ENCODE measurements at places on chromosomes 3 and 15.

DNA sequence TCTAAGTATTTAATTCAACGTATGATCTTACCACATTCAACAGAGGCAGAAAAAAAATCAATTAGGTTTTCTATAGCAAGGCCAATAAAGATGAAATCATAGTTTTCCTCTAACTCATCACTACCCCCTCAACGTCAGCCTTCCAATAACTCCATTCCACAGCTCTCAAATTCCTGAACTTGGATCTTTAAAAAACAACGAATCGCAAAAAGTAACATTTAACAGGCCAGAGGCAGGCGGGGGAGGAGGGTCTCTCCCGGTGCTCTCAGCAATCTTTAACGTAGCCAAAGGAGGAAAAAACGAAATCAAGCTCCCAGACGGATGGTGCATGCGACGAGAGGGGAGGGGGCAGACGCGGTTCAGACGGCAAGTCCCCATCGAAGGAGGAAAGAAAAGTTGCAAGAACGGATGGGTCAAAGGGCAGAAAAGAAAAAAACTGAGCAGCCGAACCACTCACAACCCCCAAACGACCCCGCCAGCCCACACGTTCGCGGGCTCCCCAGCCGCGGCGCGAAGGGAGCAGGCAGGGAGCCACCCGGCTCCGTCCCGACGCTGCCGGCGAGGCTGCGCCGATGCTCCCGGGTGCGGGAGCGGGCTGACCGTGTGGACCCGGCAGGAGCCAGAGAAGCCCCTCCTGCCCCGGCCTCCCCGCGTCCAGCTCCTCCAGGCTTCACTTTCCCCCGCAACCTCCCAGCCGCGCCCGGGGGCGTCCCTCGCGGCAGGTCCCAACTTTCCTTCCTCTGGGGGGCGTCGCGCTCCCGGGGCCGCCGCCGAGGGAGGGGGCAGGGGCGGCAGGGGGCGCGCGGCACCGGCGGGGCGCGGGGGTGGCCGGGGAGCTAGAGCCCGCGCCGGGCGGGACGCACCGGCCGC is 703 bp downstream of the PEAK1 start:
- no peak for DNase-seq

- no peak for DNase-seq
Measured at GRCh38 chr15:29556380-29556779, 265.9 kb downstream of the TJP1 start.

GRCh38 chr15:25790000-25790660 is 73.0 kb downstream of the ATP10A start:
- no peak for DNase-seq

DNA sequence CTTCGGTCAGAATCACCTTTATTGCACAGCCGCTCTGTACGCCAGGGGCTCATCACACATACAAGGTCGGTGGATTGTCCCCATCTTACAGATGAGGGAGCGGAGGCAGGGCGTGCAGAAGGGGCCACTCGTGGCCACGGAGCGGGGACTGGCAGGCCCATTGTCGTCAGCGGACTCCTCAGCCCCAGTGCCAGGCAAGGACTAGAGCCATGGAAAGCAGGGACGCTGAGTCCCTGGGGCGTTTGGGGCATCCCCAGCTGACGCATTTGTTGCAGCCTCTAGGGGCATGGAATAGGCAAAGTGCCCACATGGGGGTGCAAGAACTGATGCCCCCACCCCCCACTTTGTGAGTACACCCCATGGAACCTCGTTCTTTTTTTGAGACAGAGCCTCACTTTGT is 29.8 kb upstream of the FURIN start:
- no peak for DNase-seq

- DNase-seq, result no peak
Measured at GRCh38 chr3:117005911-117006522, 296.4 kb downstream of the TUSC7 start.

GRCh38 chr3:12681089-12681942 is 17.4 kb upstream of the RAF1 start:
- DNase-seq, result no peak

GRCh38 chr3:61154457-61155198 is 96.6 kb downstream of the FHIT start:
- DNase-seq, result no peak

DNA sequence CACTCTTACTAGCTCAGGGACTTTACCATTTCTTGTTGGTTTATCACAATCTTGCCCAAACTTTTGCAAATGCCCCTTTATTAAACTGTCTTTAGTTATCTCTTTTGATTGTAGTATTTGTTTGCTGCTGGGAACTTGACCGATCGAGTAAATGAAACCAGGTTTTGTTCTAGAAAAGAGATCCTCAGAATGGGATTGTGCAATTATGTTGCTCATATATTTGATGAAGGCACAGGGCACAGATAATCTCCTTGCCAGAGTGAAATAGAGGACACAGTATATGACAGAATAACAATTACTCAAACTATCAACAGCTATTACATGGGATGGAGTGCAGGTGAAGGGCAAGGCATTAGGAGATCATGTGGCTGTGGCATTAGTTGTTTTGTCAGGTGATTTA is 216.6 kb upstream of the RASGRP1 start:
- no peak for DNase-seq

DNA sequence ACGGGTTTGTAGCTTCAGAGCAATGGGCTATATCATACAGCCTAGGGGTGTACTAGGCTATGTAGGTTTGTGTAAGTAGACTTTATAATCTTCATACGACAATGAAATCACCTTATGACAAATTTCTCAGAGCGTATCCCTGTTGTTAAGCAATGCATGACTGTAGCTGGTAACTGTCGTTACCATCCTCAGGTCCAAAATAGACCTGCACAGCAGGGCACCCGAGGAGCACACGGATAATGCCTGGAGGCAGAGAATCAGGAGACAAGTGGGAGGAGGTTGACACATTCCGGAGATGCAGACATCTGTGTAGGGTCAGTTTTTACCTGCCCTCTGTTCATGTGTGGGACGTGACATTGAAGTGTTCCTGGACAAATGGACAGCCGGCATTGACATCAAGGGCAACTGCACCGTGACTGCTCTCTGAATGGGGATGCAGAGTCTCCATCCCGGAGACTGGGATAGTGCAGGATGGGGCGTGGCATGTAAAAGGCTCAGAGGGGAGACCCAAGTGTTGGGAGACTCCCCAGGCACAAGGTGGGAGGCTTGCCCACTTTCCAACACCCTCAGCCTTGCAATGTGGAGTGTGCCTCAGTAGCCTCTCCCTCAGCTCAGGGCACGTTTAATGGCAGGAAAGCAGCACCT is 45.9 kb upstream of the PGPEP1L start:
- DNase-seq, result no peak

GRCh38 chr3:78287085-78287484 is 1247.2 kb downstream of the ROBO2 start:
- DNase-seq, result no peak

DNA sequence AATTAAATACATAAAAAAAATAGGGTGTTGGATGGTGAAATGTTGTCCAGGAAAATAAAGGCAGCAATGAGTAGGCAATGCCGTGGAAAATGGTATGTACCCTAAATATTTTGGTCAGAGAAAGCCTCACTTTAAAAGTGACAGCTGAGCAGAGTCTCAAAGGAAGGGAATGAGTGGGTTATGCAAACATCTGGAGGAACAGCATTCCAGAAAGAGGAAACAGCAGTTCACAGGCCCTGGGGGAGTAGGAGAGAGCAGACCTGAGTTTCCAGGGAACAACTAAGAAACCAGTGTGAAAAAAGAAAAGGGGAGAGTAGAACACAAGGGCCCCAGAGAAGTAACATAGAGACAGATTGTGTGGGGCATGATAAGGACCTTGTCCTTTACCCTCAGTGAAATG is 230.0 kb upstream of the CNTN3 start:
- DNase-seq, result no peak

GRCh38 chr15:28147801-28148200 is 48.7 kb upstream of the OCA2 start:
- DNase-seq, result no peak

GRCh38 chr15:77535845-77536244 is 96.9 kb downstream of the LINGO1 start:
- DNase-seq, result no peak

GRCh38 chr3:18027161-18027939 is 284.9 kb upstream of the TBC1D5 start:
- no peak for DNase-seq

- DNase-seq, result no peak
Measured at GRCh38 chr3:35549690-35550089, 89.6 kb upstream of the ARPP21 start.

GRCh38 chr3:62718515-62719320 is 156.5 kb downstream of the CADPS start:
- DNase-seq, result no peak

- no peak for DNase-seq
Measured at GRCh38 chr3:57758686-57759085, 2.6 kb downstream of the SLMAP start.

- no peak for DNase-seq
Measured at GRCh38 chr15:33910741-33911140, 57.6 kb upstream of the CHRM5 start.

DNA sequence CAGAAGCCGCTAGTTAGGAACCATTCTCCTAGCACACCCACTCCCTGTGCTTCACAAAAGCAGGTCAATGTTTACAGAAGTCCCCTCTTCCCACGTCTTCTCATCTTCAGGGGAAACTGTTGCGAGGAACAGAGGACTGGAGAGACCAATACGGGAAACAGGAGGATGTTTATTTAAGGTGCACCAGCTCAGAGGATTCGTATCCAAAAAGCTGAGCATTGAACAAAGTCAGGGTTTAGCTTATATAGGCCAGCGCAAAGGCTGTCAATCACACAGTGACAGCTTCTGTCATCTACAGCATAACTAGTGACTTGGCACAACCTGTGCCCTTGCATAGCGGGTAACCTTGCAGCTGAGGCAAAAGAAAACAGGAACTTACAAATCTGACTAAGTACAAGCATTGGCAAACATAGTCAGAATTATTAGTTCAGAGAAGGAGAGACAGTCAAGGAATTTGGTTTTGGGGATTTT is 61.3 kb downstream of the ZDHHC19 start:
- DNase-seq, result no peak

DNA sequence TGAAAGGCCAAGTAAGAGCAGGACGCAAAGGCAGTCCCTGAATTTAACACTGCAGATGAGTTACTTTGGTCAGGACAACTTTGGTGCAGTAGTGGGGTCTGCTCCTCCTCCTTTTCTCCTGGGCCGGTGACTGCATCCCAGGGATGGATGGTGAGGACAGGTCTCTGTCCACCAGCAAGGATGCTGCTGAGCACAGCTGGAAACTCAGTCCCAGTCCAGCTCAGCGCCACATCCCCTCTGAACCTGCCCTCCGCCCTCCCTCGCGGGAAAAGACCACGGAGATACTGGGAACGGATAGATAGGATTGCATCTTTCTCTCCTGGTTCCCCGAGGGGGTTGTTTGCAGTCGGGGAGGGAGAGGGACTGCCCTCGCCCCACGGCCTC is 13.8 kb downstream of the GRAMD2A start:
- DNase-seq, result no peak

DNA sequence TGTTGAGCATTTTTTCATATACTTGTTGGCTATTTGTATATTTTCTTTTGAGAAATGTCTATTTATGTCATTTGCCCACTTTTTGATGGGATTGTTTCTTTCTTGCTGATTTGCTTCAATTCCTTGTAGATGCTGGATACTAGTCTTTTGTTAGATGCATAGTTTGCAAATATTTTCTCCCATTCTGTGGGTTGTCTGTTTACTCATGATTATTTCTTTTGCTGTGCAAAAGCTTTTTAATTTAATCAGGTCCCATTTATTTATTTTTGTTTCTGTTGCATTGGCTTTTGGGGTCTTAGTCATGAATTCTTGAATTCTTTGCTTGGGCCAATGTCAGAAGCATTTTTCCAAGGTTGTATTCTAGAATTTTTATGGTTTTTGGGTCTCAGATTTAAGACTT is 251.7 kb downstream of the WNT5A start:
- DNase-seq, result no peak

DNA sequence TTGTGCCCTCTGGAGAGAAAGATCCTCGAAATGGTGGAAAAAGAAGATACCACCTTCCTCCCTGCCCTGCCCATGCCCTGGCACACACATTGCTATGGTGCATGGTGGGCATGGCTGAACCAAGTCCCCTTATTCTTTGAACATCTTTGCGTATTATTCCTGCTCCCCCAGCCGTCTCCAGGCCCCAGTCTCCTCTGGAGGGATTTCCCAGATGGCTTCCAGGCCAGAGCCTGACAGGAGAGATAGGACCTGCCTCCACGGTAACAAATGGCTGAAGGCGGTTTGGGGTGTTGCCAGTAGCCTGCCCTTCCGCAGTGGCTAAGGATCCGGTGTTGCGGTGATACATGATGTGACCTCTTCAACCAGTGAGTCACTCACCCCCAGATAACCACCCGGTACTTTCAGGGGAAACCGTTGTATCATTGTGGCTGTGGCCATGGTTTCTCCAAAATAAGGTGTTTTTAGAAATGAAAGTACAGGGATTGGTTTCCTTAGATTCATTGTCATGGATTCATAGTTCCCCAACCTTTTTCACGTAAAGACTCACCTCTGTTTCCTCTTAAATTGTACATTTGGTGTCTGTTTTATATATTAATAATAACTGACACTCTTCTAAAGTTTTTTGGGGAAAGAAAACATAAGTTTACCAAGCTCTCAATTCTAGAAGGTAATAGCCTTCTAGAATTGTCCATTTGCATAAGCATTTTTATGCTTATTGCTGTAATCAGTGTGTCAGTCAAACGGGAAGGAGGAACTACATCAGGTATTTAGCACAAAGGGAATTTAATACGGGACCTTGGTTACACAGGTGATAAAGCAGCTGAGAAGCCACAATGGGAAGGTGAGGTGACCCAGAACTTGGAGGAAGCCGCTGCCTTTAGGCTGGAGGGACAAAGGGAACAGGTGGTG is 25.9 kb downstream of the SMAD3 start:
- DNase-seq, result no peak

DNA sequence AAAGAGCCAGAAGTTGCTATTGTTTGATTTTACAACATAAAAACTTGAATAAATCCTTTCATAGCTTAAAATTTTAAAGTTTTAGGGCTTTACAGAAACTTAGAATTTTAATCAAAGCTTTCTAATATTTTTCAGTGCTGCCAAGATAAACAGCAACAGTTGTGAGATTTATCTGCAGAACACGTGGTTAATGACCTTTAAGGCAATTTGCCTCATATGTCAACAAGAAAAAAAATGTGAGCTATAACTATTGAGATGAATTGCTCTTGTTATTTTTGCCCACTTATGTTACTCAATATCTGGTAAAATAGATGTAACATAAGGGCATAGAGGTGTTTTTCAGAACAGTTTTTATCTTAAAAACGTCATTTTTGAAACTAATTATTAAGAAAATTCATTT is 96.7 kb upstream of the NECTIN3 start:
- no peak for DNase-seq

- DNase-seq, result no peak
Measured at GRCh38 chr3:46906471-46907058, 29.0 kb downstream of the PTH1R start.

GRCh38 chr3:185630182-185630622 is 44.1 kb downstream of the SENP2 start:
- DNase-seq, result no peak

GRCh38 chr3:13332158-13332557 is 88.0 kb downstream of the NUP210 start:
- DNase-seq, result no peak

- DNase-seq, result no peak
Measured at GRCh38 chr3:38360345-38360744, 13.8 kb downstream of the XYLB start.
